ENCODE measurements at places on chromosomes 11 and 22.

DNA sequence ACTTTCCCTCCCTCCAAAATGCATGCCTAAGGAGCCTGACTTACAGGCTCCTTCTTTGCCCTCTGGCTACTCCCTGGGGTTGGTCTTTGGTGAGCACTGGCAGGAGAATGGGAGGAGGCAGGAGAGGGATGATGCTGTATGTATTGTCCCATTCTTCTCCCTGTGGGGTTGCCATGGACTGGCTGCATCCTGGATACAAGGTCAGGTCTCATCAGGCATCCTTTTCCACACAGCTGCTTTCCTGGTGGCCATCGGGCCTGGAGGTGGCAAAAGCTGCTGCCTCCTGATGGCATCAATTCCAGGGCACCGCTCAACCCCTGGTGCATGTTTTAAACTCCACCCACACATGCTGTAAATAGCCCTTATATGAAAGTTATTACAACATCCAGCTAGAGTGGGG lies 257.2 kb downstream of the ETS1 start:
- no peaks in the 10 kb centered on the region for H3K36me3 ChIP-seq
- peaks cover 22% of the 10 kb centered on the region for H3K4me1 ChIP-seq
- no peak overlapping the region for H3K27ac ChIP-seq
- no peak for DNase-seq

DNA sequence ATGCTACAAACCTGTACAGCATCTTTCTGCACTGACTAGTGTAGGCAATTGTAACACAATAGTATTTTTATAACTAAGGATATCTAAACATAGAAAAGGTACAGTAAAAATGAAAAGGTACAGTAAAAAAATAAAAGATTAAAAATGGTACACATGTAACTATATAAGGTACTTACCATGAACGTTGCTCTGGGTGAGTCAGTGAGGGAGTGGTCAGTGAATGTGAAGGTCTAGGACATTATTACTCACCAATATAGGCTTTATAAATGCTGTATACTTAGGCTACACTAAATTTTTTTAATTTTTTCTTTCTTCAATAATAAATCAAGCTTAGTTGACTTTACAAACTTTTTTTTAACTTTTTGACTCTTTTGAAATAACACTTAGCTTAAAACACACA lies 59.9 kb downstream of the EIF3M start:
- H3K27ac ChIP-seq, result no peak overlapping the region
- H3K4me1 ChIP-seq, result no peaks in the 10 kb centered on the region
- no peak for DNase-seq
- no peak overlapping the region for H3K4me3 ChIP-seq

- H3K4me3 ChIP-seq, result no peak overlapping the region
- no peaks in the 10 kb centered on the region for H3K36me3 ChIP-seq
- peaks cover 13% of the 10 kb centered on the region for H3K4me1 ChIP-seq
- no peak for DNase-seq
Measured at GRCh38 chr11:65165410-65166317, 4.4 kb upstream of the SPDYC start.

DNA sequence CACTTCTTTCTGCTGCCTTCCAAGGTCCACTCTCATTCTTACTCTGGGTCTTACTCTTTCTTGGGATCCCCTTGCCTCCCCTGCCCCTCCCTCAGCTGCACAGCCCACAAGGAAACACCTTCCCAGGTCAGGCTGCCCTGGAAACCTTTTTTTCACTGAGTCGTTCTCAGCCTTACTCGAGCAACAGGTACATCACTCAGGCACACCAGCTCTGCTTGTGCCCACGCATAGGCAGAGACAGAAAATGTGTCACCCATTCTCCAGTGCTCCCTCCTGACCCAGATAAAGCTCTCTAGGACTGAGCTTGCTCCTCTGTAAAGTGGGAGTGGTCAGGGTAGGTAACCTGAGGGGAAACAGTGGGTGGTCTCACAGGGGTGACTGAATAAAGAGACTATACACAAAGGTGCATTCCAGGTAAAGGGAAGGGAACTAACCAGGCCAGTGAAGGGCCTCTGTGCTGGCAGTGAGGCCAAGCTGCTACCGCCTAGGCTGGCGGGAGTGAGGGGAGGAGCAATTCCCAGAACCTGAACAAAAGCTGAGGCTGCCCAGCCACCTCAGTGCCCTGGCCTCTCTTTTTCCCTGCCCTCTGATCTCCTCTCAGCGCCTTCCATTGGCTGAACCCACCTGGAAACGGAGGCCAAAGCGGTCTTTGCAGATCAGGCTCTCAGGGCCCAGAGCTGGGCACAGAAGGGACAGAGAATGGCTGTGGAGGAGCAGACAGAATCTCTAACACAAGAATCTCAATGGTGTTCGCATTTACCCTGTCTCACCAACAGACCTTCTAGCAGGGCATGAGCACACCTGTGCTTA lies 15.9 kb downstream of the PRG3 start:
- no peaks in the 10 kb centered on the region for H3K27me3 ChIP-seq
- no peak overlapping the region for H3K27ac ChIP-seq
- H3K36me3 ChIP-seq, result no peaks in the 10 kb centered on the region
- no peak overlapping the region for H3K4me3 ChIP-seq

Data from B cell (primary cell).